ENCODE measurements at places on chromosomes 13 and 19.

DNA sequence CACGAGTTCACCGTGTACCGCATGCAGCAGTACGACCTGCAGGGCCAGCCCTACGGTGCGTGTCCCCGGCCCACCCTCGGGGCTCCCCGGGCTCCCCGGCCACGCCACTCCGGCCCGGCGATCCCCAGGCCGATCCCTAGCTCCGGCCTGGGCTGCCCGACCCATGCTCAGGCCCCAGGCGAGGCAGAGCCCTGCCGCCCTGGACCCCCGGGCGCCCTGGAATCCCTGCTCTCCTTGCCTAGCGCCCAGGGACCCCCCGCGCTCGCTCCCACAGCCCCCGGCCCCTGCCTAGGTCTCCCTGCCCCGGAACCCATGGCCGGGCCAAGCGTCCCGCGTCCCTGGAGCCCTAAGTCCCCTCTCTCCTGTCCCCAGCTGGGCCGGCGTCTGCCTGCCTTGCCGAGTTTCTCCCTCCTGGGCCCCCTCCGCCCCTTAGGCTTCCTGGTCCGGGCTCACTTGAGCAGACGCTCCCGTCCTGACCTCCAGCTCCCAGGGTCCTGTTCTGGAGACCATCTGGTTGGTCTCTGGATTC lies 494 bp downstream of the NCLN start:
- no peak for DNase-seq

- DNase-seq = no peak
Measured at GRCh38 chr13:114046431-114046975, 72.6 kb upstream of the C13orf46 start.

- DNase-seq = no peak
Measured at GRCh38 chr19:19276851-19277250, 3.8 kb upstream of the TM6SF2 start.

- DNase-seq = no peak
Measured at GRCh38 chr13:49956131-49956530, 20.0 kb upstream of the SPRYD7 start.

DNA sequence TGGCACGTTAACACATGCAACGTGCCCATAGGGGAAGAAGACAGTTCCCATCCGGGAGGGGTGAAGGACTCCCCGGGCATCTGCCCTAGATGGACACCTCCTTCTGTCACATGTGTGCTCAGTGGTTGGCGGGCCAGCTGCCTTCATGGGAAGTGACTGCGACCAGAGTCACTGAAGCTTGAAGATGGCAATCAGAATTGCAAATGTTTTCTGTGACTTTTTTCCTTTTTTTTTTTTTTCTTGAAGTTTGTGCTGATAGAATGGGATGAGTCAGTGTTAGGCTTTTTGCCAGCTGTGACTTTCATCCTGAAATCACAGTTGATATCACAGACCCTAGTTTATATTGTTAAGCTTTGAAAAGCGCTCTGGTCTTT lies 109.2 kb upstream of the MCF2L start:
- DNase-seq = peak; percentile 58

GRCh38 chr13:92538164-92538563 lies 688.4 kb upstream of the GPC6 start:
- no peak for DNase-seq

DNA sequence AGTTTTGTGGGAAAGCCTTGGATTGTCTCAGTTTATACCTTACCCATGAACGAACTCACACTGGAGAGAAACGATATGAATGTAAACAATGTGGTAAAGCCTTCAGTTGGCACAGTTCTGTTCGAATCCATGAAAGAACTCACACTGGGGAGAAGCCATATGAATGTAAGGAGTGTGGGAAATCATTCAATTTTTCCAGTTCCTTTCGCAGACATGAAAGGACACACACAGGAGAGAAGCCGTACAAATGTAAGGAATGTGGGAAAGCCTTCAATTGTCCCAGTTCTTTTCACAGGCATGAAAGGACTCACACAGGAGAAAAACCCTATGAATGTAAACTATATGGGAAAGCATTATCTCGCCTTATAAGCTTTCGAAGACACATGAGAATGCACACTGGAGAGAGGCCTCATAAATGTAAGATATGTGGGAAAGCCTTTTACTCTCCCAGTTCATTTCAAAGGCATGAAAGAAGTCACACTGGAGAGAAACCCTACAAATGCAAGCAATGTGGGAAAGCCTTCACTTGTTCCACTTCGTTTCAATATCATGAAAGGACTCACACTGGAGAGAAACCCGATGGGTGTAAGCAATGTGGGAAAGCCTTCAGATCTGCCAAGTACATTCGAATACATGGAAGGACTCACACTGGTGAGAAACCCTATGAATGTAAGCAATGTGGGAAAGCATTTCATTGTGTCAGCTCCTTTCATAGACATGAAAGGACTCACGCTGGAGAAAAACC lies 7.5 kb upstream of the ZNF440 start:
- DNase-seq = no peak

DNA sequence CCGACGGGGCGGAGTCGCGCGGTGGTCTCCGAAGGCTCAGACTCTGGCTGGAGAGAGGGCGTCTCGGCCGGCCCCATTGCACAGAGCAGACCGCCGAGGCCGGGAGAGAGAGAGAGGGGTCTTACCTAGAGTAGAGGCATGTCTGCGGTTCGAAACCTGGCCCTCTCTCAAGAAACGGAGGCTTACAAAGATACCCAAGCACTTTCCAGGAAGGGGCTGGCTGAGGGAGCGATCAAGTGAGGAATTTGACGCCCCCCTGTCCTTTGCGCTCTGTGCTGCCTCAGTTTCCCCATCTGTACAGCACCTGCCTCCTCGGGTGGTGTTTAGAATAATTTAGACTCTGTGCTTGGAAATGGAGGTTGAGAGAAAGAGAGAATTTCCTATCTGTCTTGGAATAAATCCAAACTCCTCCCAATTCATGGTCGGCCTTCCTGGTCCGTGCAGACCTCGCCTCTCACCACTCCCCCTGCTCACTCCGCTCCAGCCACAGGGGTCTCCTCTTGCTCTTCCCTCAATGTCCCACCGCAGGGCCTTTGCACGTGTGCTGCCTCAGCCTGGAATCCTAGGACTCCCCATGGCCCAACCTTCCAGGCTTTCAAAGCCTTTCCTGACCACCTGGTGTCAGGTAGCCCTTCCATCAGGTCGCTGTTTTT lies 658 bp upstream of the ISOC2 start:
- no peak for DNase-seq

DNA sequence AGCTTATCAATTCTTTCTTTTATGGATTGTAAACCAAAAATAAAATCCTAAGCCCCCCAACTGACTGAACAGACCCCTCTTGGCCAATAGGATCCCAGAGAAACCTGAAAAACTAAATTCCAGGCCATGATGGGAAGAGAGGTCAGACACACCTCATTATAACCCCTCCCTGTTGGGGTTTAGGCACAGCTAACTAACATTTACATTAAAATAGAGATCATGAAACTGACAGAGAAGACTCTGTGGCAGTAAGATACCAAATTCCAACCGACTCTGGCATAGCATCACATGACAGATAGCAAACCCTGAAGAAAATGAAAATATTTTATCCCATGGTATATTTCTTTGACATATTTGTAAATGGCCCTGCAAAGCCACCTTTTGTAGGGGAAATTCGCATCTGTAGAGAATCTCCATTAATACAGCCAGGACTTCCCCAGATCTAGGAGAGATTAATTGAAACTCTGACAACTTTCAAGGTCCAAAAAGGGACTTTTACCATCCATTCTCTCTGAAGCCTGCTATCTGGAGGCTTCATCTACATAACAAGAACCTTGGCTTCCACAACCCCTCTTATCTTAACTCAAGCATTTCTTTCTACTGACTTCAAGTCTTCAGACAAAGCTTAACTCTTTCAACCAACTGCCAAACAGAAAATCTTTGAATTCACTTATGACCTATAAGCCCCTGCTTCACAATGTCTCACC lies 27.1 kb upstream of the GAS6 start:
- DNase-seq = no peak

DNA sequence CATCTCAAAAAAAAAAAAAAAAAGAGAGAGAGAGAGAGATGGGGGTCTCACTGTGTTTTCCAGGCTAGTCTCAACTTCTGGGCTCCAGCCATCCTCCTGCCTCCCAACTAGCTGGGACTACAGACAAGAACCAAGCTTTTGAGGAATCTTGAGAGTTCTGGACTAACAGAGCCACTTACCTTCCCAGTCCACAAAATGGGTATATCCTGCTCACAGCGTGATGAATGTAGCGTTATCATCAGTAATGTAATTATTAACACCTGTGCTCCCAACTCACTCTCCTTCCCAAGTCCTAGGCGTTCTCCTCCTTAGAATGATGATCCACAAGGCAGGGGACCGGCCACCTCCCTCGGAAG lies 4.6 kb upstream of the NANOS3 start:
- DNase-seq = no peak

DNA sequence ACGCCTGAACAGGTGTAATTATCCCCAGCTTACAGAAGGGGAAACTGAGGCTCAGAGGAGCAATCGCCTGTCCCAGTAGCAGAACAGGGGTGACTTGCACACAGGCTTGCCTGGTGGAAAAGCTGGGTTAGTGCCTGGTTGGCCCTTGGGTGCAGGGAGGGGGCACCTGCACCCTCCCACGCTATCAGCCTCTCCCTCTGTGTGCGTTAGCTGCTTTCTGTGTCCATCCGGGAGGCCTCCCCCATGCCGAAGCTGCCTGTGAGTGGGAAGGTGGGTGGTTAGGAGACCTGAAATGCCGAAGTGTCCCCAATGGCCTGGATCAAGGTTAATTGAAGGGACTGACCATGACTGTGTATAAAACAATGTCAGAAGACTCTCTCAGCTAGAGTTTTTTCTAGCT lies 295.0 kb downstream of the ZNF536 start:
- no peak for DNase-seq

- no peak for DNase-seq
Measured at GRCh38 chr19:42207767-42208271, 9.7 kb downstream of the DEDD2 start.

- DNase-seq = peak; percentile 22
Measured at GRCh38 chr13:50357586-50358118, 342.4 kb downstream of the KCNRG start.

DNA sequence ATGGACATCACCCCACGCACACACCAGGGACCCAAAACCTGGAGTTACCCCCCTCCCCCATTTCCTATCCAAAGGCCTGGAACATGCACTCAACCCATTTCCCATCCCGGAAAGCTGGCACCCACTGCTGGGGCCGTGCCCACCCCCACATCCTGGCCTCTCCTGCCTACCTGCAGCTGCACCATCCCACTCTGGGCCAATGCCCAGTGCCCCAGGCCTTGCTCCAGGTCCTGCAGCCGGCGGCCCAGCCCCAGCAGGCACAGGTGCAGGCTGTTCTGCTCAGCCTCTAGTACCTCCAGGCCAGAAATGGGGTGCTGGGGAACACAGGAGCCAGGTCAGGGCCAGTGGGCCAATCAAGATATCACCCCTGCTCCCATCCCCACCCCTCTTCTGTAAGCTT lies 1.7 kb downstream of the SYNE4 start:
- no peak for DNase-seq

Measured in NCI-H2171 treated with DMSO at 0.1 percent for 48 hours (cell line).